ENCODE measurements at places on chromosomes 5 and 9.

DNA sequence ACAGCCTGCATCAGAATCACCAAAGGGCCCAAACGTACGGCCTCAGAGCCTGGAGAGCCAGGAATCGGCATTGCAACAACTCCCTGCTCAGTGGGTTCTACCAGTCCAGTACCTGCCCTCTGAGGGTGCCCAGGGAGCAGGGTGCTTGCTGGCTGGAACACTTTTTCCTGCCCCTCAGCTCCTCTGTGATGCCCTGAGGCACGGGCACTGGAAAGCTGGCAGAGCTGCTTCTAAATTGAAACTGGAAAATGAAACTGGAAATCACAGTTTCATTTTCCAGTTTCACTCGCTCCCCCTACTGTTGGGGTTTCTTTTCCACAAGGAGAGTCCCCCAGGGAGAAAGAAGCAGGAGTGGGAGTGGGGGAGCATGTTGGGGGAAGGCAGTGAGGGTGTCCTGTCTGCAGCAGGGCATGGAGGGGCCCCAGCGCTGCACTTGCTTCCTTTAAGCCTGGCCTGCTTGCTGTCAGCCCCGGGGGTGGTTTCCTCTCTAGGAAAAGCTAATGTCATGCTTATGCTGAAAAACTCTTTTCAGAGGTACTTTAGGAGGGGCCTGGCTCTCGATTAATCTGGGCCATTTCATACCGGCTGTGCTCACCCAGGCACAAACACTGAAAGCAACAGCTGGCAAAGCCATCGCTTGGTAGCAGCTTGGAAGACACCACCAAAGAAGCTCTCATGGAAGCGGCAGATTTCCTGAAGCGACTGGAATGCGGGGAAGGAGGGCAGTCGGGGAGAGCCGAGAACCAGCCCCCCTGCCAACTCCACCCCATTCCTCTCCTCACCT is 26.2 kb downstream of the IRF1 start:
- DNase-seq = no peak

GRCh38 chr5:92215116-92215515 is 832.0 kb upstream of the ARRDC3 start:
- DNase-seq = no peak

GRCh38 chr9:112332214-112332613 is 1.2 kb downstream of the PTBP3 start:
- no peak for DNase-seq

DNA sequence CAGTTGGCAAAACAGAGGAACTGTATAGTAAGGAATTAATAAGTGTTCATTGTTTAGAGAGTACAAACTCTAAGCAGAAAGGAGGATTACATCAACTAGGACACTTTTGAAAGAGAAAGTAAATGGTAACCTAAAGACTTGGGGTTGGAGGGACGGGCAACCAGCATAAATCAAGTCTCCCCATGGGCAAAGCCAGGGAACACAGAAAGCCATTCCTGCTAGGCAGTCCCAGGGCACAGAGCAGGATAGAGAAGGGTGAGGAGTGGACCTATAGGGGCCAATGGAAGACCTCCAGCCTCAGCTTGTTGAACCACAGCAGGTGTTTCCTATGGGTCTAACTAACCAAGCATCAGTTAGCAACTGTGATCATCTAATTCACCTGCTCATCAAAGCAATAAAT is 9.2 kb upstream of the ERAP1 start:
- DNase-seq = no peak

Data from lower leg skin (tissue), 4 donors.